ENCODE measurements at places on chromosomes 12 and 14. TPM values are rescaled to one million over a fixed set of nuclear protein-coding genes. Genes with fewer than 3 reads are reported as not detected.

DHRS7 gene
- total RNA-seq = 27.9 TPM

PLEKHG7 gene
- total RNA-seq = not detected

OR2AP1 gene
- total RNA-seq = not detected

PLEK2 gene
- total RNA-seq = 5.1 TPM

HOXC10 gene
- total RNA-seq = not detected

TOMM20L gene
- not detected for total RNA-seq

SIX4 gene
- 0.11 TPM for total RNA-seq

ERBB3 gene
- total RNA-seq = 0.57 TPM

GRIP1 gene
- total RNA-seq = 0.53 TPM

ZNF385A gene
- total RNA-seq = 0.73 TPM

NAA25 gene
- 50.9 TPM for total RNA-seq

DHH gene
- total RNA-seq = not detected

CDH24 gene
- total RNA-seq = 1.1 TPM

FSCB gene
- total RNA-seq = not detected

HOXC6 gene
- not detected for total RNA-seq

NEMP1 gene
- 79.0 TPM for total RNA-seq

PDE3A gene
- total RNA-seq = not detected

SLC4A8 gene
- total RNA-seq = 1.7 TPM

GPD1 gene
- 0.37 TPM for total RNA-seq

RHOJ gene
- not detected for total RNA-seq

KCNH3 gene
- total RNA-seq = 2.4 TPM

NIN gene
- 47.5 TPM for total RNA-seq

KRT77 gene
- total RNA-seq = not detected

RIN3 gene
- 23.1 TPM for total RNA-seq

SMCO2 gene
- total RNA-seq = not detected

MED6 gene
- total RNA-seq = 51.2 TPM

ZNF384 gene
- 61.4 TPM for total RNA-seq

RGS6 gene
- total RNA-seq = 0.39 TPM

ZFHX2 gene
- 1.0 TPM for total RNA-seq

CLEC4D gene
- not detected for total RNA-seq

COL2A1 gene
- not detected for total RNA-seq

RNASE1 gene
- total RNA-seq = not detected
